ENCODE measurements at places on chromosomes 1 and 21.

DNA sequence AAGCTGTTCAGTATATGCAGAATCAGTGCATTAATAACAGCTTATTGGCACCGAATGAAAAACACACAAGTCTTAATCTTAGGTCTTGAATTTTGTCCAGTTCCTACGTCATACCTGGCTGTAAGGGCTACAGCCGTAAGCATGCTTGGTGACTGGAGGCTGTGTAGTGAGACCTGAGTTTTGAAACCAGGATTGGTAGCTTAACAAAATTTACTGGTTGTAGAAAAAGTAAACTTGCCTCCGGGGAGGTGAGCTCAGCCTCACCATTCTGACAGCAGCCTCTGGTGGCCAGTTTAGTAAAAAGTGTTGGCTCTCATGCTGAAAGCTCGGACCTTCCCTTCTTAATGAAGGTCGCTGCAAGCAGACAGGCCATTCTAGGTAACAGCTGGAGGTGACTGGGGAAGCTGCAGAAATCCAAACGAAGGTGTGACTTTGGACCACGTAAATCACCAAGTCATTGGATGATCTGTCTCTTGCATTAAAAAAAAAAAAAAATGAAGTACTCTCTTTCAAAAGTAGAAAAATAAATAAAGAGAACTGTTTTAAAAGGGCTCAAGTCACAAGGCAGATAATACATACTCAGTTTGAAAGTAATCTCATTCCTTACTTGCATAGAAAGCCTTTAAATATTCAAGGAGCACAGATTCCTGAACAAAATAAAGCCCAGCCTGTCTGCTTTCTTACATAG, 48.9 kb downstream of the HLCS start:
- no peak for DNase-seq
- peaks cover 2% of the 10 kb centered on the region for H3K4me1 ChIP-seq
- no peak overlapping the region for H3K4me3 ChIP-seq
- H3K27me3 ChIP-seq, result no peaks in the 10 kb centered on the region
- no peaks in the 10 kb centered on the region for H3K36me3 ChIP-seq

GRCh38 chr1:167911413-167911812, 2.5 kb downstream of the ADCY10 start:
- H3K27me3 ChIP-seq, result no peaks in the 10 kb centered on the region
- no peaks in the 10 kb centered on the region for H3K36me3 ChIP-seq
- H3K4me1 ChIP-seq, result peaks cover 11% of the 10 kb centered on the region
- H3K27ac ChIP-seq, result peak overlapping the region; percentile 60

DNA sequence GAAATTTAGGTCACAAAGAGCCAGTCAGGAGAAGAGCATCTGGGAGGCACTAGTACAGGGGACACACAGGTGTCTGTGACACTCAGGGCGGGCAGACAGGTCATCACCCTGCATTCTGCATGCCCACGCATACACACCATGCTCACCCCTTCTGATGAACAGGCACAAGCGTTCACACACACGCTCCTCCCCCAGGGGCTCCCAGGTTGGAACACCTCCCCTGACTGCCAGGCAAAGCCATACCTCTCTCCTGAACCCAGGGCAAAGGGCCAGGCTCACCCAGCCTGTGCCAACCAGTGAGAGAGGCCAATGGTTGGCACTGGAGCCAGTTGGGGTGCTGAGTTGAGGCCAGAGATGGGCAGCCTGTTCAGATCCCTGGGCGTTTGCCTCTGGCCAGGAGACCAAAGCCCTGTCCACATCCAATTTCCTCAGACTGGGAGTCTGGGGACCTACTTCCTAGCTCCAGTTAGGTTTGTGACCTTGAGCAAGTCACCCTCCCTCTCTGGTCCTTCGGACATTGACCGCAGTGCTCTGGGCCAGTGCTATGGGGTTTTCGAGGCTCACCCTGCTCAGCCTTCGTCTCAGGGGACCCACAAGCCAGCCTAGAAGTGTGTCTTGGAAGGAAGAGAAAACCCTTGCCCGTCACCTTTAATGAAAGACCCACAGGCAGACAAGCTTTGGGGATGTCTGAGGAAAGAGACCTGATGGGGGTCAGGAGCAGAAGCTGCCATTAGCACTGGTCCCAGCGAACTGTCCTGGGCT, 5.8 kb upstream of the LAD1 start:
- peaks cover 27% of the 10 kb centered on the region for H3K4me1 ChIP-seq
- no peak overlapping the region for H3K4me3 ChIP-seq
- DNase-seq, result no peak
- H3K36me3 ChIP-seq, result no peaks in the 10 kb centered on the region
- H3K27me3 ChIP-seq, result no peaks in the 10 kb centered on the region
- peak overlapping the region; percentile 31 for H3K27ac ChIP-seq

DNA sequence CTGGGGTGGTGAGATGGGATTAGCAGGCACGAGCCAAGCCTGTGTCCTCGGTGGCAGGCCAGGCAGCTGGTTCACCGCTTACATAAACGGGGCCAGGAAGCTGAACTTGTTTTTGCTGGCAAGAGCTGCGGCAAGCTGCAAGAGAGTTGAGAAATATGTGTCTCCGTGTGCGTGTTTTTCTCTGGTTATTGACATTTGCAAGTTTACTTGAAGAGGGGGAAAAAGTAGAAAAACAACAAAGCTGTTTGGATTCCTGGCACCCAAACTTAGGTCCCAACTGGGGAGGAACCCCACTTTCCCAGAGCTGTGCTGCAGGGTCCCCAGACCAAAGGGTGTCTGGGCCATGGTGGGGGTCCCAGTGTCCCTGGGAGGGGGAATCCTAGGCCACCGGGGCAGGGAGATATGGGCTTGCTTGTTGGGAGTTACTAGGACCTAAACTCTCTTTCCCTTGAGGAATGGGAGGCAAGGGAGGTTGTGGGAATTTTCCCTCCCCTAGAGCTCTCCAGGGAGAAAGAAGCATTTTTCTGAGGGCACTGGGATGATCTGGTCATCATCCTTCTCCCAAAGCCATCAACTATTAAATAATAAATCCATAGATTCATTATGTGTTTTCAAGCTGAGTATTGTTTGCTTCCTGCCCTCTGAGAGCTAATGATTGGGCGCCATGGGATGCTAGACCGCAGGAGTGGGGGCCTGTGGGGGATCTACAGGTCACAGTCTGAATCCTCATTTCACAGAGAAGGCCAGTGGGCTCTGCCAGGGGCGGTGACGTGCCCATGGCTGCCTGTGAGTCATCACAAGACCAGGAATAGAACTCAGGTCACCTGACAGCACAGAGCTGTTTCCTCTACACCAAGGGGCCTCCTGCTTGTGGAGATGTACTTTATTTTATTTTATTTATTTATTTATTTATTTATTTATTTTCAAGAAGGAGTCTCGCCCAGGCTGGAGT, 14.8 kb downstream of the IL6R start:
- peak overlapping the region; percentile 95 for H3K27ac ChIP-seq
- H3K4me1 ChIP-seq, result peaks cover 97% of the 10 kb centered on the region
- no peaks in the 10 kb centered on the region for H3K27me3 ChIP-seq

GRCh38 chr1:150259758-150260669, 2.4 kb downstream of the CA14 start:
- H3K27ac ChIP-seq, result no peak overlapping the region
- peak overlapping the region; percentile 41 for H3K4me3 ChIP-seq
- H3K4me1 ChIP-seq, result peaks cover 20% of the 10 kb centered on the region
- no peaks in the 10 kb centered on the region for H3K36me3 ChIP-seq
